ENCODE measurements at places on chromosomes 5 and 9. TPM values are rescaled to one million over a fixed set of nuclear protein-coding genes. Genes with fewer than 3 reads are reported as not detected.
A peak's percentile ranks its signal among the peaks of the same experiment; 100 is the strongest.

CTNNAL1 gene
- 186 TPM for total RNA-seq

WDR38 gene
- total RNA-seq = not detected

PCDHGA3 gene
- total RNA-seq = 1.7 TPM

FRMD3 gene
- total RNA-seq = under 0.01 TPM

GRCh38 chr5:181204826-181205760 is at the start of gene TRIM7:
TSS of gene TRIM7 (minus strand) at chr5:181205196. CDS start at chr5:181205110, 86 bp downstream.
- DNase-seq = no peak

GRCh38 chr5:81606150-81606549 is 144.7 kb downstream of the SSBP2 start:
- DNase-seq = no peak

DNA sequence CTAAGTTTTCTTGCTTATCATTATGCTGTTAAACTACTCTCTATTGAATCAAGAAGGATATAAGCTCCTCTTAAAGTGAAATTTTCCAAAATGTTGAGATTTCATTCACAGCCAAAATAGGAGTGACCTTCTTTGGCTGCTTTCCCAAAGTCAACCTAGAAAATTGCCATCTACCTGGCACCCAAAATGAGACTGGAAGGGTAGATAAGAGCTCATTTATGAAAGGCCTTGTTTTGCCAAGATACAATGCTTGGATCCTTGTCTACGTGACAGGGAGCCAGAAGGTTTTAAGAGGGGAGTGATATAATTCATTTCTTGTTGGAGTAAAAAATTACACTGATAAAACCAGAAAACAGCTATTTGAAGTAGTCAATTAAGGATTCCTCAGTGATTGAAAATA is 287.1 kb downstream of the IZUMO3 start:
- no peak for DNase-seq

GRCh38 chr9:127567035-127567729 is 44.9 kb upstream of the STXBP1 start:
- DNase-seq = peak; percentile 44

GRCh38 chr9:115116421-115117284 is 1.3 kb downstream of the TNC start:
- no peak for DNase-seq

GRCh38 chr5:994821-995220 is 13.8 kb upstream of the NKD2 start:
- no peak for DNase-seq

DNA sequence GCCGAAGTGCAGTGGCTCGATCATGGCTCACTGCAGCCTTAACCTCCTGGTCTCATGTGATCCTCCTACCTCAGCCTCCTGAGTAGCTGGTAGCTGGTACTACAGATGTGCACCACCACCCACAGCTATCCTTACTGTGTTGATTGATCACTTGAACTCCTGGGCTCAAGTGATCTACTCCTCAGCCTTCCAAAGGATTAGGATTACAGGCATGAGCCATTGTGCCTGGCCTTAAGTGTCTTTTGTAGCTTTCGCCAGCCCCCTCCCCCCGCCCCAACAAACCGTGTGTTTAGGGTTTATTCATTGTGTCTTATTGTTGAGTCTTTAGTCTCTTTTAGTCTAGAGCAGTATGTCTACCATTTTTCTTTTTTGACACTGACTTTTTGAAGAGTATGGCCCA is 33.1 kb downstream of the SPIN1 start:
- DNase-seq = no peak

- DNase-seq = no peak
These were observed 85.4 kb downstream of the KLF4 start for GRCh38 chr9:107404161-107404560.

- peak; percentile 96 for DNase-seq
These were observed 378.8 kb upstream of the TLE4 start for GRCh38 chr9:79193001-79193400.

DNA sequence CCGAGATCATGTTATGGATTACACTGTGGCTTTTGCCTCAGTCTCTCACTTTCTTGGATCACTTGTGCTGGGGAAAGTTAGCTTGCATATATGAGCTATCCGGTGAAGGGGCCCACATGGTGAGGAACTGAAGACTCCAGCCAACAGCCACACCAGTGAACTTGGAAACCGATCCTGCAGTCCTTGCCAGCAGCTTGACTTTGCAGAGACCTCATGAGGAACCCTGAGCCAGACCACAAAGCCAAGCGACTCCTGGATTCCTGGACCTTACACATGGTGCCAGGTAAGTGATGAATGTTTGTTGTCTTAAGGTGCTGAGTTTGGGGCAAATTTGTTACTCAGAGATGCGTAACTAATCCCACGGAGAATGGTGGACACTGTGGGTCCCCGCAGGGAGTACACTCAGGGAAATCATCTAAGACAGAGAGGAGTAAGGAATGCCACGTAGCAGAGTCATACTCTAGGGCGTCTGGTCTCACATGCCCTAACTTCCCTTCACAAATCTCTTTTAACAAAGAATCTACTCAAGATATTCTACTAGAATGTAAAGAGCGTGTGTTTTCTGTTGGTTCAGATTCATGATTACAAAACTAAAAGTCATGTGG is 76.5 kb upstream of the PJA2 start:
- DNase-seq = no peak

GRCh38 chr5:176837707-176838115 is 27.4 kb downstream of the UNC5A start:
- DNase-seq = peak; percentile 83

GRCh38 chr5:1008451-1009358 is at the start of gene NKD2:
TSS of gene NKD2 (plus strand) at chr5:1008802. CDS start at chr5:1009058, 256 bp downstream.
- DNase-seq = no peak

GRCh38 chr5:147073098-147073497 is 161.7 kb upstream of the STK32A start:
- DNase-seq = no peak

DNA sequence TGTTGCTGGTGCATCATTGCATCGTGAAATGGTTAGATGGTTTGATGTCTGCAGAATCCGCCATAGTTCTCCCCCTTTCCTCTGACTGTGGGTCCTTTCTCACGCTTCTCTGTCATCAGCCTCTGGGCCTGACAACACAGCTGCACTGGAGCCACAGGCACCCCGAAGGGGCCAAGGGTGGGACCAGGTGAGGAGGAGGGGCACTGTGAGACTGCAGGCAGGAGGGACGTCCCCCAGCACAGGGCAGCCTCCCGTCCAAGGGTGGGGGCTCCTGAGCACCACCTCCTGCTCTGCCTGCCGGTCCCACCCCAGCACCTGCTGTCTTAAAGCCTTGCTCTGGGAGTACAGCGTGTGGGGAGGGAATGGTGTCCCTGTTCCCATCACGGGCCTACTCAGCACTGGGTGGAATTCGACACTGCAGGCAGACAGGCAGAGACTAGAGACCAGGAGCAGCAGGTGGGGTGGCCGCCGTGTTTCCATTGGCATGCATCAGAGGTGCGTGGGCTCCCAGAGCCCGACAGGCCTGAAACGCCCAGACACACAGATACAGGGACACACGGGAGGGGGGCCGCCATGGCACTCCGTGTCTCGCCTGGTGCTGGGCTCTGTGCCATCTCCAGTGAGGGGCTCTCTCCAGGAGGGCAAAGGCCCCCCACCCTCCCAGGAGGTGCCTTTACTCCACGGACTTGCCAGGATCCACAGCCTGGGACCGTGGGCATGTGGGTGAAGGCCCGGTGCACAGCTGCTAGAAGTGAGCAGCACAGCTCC is 15.0 kb downstream of the CACNA1B start:
- DNase-seq = no peak

- DNase-seq = peak; percentile 35
These were observed 62.7 kb downstream of the ST8SIA4 start for GRCh38 chr5:100840370-100840769.

DNA sequence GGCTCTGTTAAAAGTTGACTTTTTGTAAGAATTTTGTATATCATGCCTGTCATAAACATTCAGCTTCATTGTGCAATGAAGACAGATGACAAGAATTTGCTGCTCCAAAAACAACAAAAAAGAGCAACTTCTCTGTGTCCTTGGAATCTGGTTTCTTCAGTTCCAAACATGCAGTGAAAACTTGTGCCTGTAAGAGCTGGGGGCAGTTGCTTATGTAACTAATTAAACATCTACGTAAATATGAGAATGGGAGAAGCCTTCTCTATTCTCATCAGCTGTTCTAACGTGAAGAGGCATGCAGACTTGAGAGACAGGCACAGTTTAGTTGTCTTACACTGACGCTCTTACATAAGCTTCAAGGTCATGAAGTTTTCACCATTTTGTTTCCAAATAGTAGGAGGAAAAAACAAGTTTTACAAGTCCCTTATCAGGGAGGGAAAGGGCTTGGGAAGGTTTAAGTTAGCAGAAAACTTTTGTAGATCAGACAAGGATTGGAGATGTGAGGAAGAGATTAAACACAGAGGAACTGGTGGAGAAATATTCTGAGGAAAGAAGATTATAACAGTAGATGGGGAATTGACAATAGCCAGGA is 170.4 kb downstream of the RFK start:
- DNase-seq = peak; percentile 77

GRCh38 chr5:107574287-107574686 is 96.5 kb downstream of the EFNA5 start:
- DNase-seq = no peak

GRCh38 chr5:102865171-102865509 is 110.0 kb downstream of the PAM start:
- peak; percentile 41 for DNase-seq

DNA sequence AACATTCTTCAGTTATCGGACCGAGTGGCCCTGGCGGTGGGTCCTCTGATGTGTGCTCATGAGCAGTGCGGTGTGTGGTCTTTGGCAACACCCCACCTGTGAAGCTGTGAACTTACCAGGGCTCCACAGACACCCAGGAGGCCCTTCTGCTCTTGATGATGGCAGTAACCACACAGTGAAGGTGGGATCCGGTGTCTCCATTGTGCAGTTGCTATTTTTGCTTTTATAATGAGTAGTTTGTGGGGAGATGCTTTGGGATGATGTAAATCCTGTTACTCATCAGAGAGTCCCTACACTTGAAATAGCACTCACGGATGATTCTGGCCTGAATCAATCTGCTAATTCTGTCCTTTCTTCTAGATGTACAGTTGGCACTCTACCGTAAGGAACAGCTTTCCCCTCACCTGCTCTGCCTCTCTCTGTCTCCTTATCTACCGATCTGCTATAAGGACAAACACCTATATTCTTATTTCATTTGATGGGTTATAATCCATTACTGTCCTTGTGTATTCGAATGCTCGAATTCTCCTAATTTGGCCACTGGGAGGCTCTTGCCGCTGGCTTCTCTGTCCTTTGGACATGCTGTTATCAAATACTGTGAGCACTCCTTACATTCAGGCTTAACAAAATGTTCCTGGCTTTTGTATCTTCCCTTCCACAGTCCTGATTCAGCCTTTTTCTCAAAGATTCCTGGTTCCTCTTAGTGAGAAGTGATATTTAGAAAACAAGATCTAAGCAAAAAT is 20.2 kb downstream of the ATPSCKMT start:
- peak; percentile 91 for DNase-seq

Data from IMR-90 (cell line).